Stimulated activated CD8-positive, alpha-beta memory T cell treated with anti-CD3 and anti-CD28 coated beads, Interleukin-4, amount 100 ng/mL, for 1 hour (primary cell): ENCODE measurements at places on chromosomes 5 and 9.

DNA sequence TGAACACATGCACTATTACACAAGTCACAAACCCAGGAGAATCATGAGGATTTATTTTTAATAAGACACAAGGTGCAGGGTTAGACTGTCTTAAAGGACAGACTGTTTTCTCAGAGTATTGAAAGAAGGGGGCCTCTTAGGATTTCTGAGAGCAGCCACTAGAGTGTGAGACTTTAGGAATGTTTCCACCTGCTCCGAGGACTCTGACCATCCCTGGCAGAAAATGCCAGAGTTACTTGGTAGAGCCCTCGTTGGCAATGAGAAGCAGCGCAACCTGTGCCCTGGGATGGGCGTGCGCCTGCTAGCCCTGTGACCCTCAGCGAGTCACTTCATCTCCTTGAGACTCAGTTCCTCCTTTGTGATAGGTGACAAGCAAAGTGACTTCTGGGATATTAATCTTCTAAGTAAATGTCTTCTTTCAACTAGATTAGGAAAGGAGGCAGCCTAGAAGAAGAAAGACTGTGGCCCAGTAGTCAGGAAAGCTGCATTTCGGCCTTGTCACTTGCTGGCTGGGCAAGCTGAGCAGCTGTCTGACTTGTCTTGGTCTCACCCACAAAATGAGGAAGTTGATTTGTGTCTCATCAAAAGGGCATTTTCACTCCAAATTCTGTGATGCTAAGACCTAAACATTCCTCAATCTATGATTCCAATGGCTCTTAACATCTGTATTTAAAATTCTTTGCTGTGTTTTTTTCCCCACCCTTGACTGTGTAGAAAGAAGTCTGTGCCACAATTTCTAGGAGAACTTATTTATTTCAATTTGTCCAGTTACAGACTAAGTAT, 60.5 kb downstream of the PTCD2 start:
- no peak for DNase-seq

DNA sequence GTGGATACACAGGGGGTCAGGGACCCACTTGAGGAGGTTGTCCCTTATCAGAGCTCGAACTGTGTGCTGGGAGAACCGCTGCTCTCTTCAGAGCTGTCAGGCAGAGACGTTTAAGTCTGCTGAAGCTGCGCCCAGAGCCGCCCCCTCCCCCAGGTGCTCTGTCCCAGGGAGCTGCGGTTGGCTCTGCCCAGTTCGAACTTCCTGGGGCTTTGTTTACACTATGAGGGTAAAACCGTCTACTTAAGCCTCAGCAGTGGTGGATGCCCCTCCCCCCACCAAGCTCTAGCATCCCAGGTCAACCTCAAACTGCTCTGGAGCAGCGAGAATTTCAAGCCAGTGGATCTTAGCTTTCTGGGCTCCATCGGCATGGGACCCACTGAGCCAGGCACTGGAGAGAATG, 15.9 kb downstream of the SRD5A1 start:
- no peak for DNase-seq

- no peak for DNase-seq
These were observed 583.4 kb upstream of the DMAC1 start for GRCh38 chr9:8382777-8383527.

DNA sequence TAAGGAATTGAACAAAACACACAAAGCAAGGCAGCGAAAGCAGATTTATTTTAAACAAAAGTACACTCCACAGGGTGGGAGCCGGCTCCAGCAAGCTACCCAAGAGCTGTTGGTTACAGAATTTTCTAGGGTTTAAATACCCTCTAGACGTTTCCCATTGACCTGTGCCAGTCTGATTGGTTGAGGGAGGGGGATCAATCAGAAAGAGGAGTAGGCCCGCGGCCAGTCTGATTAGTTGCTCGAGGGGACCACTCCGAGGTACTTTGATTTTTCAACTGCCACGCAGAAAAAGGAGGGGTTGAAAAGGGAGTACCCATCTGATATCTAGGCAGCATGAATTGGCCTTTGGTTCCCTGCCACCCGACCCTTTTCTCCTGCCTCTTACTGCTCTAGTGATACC, 998 bp downstream of the SRP19 start:
- DNase-seq: no peak

DNA sequence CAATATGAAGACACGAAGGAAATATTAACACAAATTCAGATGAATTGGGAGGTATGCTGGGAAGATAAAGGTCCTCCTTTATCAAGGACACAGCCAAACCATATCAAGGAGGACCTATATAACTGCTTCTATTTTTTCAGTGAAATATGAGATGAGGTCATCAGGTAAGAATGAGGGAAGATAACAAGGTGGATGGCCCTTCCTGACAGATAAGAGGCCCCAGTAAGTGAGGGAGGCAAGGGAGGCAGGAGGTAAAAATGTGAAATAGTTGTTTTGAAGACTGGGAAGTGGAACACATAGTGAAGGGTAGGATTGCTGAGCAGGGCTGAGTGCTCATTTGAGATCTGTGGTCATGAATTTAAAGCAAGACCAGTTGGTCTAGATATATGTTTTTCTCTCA, 60.0 kb upstream of the FOXE1 start:
- no peak for DNase-seq

GRCh38 chr9:116644091-116644688, 42.9 kb upstream of the TRIM32 start:
- no peak for DNase-seq

DNA sequence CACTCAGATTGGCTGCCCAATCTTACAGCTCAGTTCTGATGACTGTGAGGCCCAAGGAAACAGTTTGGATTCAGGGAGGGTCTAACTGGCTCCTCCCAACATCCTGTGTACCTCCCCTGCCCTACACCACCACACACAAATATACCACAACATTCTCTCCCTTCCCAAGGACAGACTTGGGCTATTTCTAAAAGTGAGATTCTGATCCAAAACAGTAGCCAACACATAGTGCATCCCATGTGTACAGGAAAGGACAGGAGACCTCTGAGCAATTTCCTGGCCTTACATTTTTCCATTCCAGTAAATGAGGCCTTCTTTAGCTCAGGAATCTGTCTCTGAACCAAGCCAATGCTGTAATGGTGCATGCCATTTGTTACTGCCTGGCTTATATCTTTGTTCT, 20.8 kb downstream of the ZNF366 start:
- DNase-seq: no peak

DNA sequence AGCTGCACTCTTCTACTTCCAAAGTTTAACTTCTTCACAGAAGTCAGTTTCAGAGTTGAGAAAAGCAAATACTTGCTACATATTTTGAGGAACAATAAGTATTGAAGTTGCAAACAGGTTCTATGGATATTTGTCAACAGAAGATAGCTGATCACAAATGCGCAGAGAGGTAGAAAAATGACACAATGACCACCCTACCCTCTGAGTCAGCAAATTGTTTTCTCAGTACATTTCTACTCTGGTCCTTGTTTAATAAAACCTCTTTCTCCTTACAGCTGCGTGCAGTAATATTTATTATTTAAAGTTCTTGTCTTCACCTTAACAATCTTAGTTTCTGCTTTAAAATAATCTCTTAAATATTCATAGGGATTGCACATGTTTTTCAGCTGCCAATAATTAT, 855.1 kb upstream of the CTNND2 start:
- DNase-seq: no peak

- DNase-seq: no peak
These were observed 20.2 kb downstream of the CDH6 start for GRCh38 chr5:31213705-31214121.

GRCh38 chr5:141804475-141804874, 73.7 kb downstream of the PCDH1 start:
- DNase-seq: no peak
